ENCODE measurements at places on chromosomes 1 and 21.

- DNase-seq, result peak; percentile 76
Observed at GRCh38 chr1:30847358-30847972, 61.1 kb downstream of the SDC3 start.

- DNase-seq, result peak; percentile 71
Observed at GRCh38 chr1:86704972-86705664, 742 bp downstream of the SH3GLB1 start.

GRCh38 chr1:65527190-65527589 is 106.7 kb downstream of the LEPR start:
- DNase-seq, result peak; percentile 69

- DNase-seq, result no peak
Observed at GRCh38 chr1:109351457-109351856, 44.6 kb upstream of the MYBPHL start.

DNA sequence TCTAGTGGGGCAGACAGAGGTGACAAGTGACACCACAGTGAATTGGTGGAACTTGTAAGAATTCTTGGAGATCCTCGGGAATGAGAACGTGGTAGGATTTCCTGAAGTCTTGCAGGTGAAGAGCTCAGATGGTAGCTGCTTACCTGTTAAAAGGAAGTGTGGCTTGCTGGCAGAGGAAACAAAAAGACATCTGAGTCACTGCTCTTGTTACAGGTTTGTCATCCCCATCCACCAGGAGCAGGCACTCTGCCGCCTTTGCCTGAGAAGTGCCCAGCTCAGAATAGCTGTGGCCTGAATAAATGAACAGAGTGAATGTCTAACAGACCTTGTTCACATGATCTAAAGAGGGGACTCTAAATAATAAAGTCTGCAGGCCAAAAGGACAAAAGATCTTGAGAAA is 12.3 kb upstream of the ZSCAN20 start:
- no peak for DNase-seq

DNA sequence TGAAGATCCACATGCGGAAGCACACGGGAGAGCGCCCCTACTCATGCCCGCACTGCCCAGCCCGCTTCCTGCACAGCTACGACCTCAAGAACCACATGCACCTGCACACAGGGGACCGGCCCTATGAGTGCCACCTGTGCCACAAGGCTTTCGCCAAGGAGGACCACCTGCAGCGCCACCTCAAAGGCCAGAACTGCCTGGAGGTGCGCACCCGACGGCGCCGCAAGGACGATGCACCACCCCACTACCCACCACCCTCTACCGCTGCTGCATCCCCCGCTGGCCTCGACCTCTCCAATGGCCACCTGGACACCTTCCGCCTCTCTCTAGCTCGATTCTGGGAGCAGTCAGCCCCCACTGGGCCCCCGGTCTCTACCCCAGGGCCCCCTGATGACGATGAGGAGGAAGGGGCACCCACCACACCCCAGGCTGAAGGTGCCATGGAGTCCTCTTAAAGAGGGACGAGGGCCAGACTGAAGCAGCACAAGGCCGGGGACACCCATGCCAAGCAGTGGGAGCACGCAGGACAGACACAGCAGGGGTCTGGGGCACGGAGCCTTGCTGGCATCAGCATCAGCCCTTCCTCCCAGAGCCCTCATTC is 13.7 kb downstream of the ZBTB7B start:
- DNase-seq, result no peak

GRCh38 chr1:191953526-191953925 is 204.7 kb upstream of the RGS18 start:
- DNase-seq, result no peak

DNA sequence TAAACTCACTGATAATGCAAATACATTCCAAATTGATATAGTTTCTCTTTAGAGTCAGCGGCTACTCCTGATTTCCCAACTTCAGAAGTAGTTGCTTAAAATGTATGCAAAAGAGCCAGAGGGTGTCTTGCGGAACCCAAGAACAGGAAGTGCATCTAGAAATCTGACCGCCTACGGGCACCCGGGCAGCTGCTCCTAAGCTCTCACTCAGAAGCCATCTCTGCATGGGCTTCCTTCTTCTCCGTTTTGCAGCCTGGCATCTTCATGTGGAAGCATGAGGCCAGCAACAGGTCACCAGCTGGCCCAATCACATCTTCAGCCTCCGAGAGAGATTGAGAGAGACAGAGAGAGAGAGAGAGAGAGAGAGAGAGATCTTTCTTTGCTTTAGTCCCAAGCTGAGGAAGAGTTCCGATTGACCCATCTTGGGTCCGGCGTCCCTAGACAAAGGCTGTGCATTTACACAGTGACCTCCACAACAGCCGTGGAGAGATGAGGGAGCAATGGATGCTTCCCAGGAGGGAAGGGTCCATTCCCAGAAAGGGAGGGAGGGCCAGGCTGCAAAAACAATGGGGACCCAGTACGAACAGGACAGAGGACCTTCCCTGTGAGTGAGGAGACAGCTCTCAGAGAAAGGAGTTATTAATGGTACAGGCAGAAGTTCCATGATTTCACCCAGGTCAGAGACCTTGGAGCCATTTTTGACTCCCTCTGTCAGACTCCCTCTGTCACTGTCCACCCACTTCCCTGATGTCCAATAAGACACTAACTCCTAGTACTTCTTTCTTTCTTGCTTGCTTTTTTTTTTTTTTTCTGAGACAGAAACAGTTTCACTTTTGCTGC is 28.2 kb upstream of the SLC30A1 start:
- DNase-seq, result no peak

DNA sequence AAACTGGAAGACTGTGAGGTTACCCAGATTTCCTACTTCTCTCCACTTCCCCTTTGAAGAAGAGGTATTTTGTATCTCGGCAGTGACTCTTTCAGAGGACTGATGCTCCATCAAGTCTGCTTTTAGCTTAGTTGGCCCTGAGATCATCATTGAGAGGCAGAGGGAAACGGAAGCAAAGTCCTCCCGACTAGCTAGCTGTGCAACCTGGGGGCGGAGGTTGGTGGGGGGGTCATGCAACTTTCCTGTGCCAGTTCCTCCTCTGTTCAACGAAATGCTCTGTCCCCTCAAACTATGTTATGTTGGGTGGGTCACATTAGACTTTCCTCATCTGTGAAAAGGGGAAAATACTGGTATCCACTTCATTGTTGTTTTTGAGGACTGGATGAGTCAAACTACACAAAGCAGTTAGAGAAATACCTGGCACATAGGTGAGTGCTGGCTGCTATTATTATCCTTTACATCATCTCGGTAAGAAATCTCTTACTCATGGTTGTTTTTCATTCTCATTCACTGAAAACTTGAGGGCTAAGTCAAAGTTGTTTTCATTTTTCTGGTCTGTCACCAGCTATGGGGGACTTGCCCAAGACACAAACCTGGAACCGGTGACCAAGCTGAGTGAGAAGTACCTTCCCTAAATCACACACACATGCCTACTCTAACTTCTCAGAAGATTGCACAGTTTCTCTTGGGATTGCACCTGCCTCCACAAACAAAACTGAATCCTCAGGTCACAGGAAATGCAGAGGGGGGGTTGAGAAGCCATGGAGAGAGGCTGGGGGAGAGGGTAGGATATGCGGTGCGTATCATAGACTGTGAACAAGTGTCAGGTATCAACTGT is 83.3 kb downstream of the ABCA4 start:
- DNase-seq, result no peak

GRCh38 chr1:167561753-167562152 is 8.2 kb upstream of the CREG1 start:
- no peak for DNase-seq

- DNase-seq, result peak; percentile 58
Observed at GRCh38 chr1:150221552-150221951, 14.4 kb downstream of the ANP32E start.

DNA sequence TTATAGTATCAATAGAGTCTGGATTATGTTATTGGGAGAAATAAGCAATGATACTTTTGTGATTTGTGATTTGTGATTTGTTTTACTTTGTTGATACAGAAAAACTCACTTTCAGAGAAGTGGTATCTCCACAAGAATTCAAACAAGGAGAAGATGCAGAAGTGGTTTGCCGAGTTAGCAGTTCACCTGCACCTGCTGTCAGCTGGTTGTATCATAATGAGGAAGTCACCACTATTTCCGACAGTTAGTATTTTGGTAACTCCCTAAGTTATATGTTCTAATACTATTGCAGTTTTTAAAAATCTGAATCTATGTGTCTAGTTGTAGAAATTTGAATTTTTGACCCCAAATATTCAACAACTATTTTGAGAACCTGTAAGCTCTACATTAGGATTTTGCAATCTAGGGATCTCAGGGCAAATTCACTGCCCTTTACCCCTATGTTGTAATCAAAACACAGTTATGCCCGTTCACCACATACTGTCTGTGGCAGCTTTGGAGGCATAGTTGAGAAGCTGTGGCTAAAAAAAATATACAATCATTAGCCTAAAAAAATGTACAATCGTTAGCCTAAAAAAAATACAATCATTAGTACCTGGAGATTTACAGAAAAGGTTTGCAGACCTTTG is 288.1 kb downstream of the NCAM2 start:
- DNase-seq, result no peak

- no peak for DNase-seq
Observed at GRCh38 chr1:157042846-157043245, 2.7 kb downstream of the ARHGEF11 start.

- peak; percentile 23 for DNase-seq
Observed at GRCh38 chr1:227411066-227411465, 92.8 kb upstream of the CDC42BPA start.

DNA sequence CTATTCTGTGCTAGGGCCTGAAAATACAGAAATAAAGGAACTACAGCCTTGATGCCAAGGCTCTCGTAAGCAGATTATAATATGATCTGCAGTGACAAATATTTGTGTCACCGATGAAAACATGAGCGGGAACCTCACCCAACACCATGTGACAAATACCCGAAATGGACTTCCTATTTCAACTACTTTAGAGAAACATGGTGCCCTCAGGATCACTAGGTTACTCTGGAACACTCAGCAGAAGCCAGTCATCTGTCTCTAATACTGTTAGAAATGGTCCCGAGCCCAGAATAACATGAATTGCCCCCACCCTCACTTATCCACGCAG is 463 bp upstream of the VAMP3 start:
- DNase-seq, result no peak
